ENCODE measurements at places on chromosomes 11 and 22. TPM values are rescaled to one million over a fixed set of nuclear protein-coding genes. Genes with fewer than 3 reads are reported as not detected.

GRCh38 chr11:8907116-8907515 lies 3.9 kb upstream of the AKIP1 start:
- no peak for DNase-seq

DNA sequence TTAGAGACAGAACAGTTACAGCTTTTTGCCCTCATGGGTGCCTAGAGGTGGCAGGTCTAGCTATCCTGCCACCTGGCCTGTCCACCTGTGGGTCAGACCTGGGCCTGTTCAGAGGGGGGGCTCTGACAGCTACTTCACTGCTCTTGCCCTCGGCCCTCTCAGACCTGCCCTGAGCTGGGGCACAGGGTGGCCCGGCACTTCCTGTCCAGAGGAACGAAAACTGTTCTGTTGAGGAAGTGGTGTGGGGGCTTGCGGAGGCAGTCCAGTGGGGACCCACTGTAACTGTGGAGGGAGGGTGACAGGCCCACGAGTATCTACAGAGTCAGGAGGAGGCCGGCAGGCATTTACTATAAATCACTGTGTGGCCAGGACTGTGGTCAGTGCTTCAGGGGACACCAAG lies 16.2 kb downstream of the TESMIN start:
- no peak for DNase-seq

MMP3 gene
- total RNA-seq, result not detected

PIWIL4 gene
- total RNA-seq, result 0.84 TPM
